Eye (tissue), 1 donor: ENCODE measurements at places on chromosomes 5 and 9.

DNA sequence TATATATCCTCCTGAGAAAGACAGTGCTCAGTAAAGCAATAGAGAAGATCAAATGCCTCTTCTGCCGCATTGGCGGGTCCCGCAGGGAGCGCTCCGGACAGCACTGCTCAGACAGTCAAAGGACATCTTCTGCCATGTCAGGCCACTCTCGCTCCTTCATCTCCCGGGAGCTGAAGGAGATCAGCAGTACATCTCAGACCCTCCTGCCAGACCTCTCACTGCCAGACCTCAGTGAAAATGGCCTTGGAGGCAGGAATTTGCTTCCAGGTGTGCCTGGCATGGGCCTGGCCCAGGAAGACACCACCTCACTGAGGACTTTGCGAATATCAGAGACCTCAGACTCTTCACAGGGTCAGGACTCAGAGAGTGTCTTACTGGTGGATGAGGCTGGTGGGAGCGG is 12.2 kb downstream of the PTGER4 start:
- no peak for DNase-seq

GRCh38 chr5:160376416-160376815 is 6.0 kb upstream of the C1QTNF2 start:
- DNase-seq: no peak

- DNase-seq: no peak
These were observed 107.8 kb downstream of the SMIM23 start for GRCh38 chr5:171893290-171893886.

DNA sequence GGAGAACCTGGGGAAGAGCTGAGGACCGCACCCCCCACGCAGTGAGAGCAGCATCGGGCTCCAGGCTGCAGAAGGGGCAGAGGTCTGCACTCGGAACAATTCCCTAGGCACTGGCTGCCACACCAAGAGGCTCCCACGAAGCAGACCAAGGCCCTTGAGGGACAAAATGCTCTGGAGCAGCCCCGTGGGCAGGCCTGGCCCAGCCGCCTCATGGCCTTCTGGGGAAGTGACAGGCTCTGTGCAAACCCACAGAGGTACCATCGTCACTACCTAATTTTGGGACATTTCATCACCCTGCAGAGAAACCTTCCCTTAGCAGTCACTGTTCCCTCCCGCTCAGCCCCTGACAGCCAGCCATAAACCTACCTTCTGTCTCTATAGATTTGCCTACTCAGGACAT is 15.9 kb downstream of the FBXW5 start:
- no peak for DNase-seq

- no peak for DNase-seq
These were observed 57.3 kb upstream of the HSPB3 start for GRCh38 chr5:54398191-54398590.

- DNase-seq: no peak
These were observed 66.0 kb upstream of the FCN1 start for GRCh38 chr9:134983506-134984371.

DNA sequence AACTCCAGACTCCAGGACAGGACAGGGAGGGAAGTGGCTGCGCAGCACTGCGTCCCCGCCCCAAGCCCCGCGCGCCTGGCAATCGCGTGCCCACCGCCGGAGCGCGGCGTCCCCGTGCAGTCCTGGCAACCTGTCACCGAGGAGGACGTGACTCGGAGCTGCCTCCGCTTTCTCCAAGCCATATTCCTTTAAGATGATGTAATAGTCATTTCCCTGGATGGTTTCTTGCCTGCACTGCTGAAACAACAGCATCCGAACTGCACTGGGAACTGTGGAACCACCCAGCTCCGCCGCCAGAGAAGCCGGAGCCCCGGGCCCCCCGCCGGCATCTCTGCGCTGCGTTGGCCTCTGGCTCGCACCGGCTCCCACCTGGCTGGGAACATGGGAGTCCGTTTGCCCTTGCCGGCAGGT is 34.5 kb downstream of the KCTD16 start:
- peak; percentile 84 for DNase-seq

GRCh38 chr9:94581728-94582127 is 11.9 kb downstream of the FBP2 start:
- no peak for DNase-seq

DNA sequence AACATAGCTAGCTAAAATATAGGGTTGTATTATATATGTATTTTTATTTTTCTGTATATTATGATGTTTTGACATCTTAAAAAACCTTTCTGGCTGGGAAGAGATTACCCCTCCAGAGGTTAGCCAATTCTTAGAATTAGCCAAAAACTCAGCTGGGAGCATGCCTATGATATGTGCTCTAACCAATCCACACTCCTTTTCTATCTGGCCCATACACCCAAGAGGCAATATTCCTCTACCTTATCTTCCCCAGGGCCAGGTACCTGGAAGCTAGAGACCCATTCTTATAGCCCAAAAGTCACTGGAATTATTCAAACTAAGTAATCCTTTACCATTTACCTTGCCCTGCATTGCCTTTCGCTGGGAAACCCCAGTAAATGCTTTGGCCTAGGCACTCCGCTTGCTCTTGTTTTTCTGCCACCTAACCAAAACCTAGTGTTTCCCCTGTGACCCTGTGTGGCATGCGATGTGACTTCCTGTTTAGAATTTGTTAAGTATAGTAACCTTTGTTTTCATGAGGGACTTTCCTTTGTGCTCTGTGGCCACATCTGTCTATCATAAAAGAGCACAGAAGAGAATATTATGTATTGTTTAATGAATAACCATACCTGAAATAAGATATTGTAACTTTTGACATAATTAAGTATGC is 37.4 kb downstream of the CSNK1G3 start:
- DNase-seq: no peak

GRCh38 chr5:79464695-79465332 is 49.1 kb downstream of the HOMER1 start:
- peak; percentile 48 for DNase-seq

DNA sequence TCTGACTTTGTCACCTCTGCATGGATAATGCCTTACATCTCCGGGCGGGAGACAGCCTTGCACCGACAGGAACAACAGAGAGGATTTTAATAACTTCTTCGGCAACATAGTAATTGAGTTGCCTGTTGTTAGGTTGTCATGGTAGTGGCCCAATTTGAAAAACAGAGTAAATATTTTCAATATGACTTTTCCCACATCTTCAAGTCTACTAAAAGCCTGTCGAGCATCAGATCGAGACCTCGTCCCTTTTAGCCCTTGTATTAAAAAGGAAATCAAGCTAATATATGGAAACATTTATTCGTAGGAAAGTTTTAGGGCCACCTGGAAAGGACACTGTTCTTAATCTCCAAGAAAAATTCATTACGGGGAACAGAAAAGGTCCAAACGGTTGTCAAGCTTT is 70.8 kb upstream of the FCN2 start:
- no peak for DNase-seq

- DNase-seq: no peak
These were observed 299.2 kb downstream of the ELAVL2 start for GRCh38 chr9:23526806-23527205.

GRCh38 chr9:88873635-88874034 is 117.6 kb upstream of the S1PR3 start:
- peak; percentile 29 for DNase-seq

GRCh38 chr9:13684656-13685055 is 405.2 kb upstream of the MPDZ start:
- DNase-seq: no peak

DNA sequence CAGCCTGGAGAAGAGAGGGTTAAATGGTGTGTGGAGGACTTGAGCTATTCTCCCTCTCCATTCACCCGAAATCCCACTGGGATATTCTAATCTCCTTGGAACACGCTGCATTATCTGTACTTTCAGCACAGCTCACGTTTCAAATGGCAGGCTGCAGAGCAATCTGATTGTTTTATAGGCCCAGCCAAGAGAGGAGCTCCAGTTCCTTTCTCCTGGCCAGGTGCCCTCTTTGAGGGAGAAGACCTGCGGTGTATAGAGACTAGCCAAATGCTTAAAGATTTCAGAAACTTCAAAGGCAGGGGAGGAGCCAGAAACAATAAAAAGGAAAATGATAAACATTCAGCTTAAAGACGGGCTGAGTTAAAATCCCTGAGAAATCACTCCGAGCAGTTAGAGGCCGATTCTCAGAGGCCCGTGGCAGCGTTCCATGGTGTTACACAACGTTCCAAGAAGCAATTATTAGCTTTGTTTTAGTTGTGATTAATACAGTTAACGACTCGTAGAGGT is 564.0 kb upstream of the KLF4 start:
- peak; percentile 84 for DNase-seq

DNA sequence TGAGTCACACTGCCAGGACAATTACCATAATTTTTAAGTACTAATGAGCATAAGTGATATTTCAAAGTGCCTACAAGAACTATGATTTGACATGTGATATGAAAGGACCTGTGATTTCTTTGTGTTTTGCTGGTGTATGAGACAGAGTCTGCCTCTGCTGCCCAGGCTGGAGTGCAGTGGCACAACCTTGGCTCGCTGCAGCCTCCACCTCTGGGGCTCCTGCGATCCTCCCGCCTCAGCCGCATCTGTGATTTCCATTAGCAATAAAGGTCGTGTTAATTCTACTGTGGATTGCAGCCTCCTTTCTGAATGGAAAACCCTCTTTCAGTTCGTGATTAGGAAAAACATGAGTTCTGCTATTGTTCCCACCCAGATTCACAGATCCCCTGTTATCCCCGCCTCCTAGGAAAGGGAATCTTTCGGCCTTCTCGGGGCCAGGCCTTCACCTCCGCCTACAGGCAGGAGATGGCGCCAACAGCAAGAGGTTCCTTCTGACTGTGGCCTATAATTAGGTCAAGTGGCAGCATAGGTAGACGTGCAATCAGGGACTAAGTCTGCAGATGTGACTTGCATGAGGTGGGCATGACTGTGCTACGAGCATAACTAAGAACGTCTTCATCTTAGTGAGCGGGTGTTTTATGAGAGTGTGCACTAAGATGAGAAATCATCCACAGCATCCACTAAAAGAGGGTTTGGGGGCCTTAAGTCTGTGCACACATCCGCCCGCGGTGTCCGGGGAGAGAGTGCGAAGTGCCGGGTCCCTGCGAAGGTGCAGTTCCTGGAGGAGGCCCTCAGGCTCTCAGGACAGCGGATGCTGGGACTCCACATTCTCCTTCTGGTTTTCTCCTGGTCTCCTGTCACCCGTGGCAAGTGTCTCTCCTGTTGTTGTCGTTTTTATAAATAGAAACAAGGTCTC is 23.1 kb downstream of the TRIM7 start:
- DNase-seq: peak; percentile 85

DNA sequence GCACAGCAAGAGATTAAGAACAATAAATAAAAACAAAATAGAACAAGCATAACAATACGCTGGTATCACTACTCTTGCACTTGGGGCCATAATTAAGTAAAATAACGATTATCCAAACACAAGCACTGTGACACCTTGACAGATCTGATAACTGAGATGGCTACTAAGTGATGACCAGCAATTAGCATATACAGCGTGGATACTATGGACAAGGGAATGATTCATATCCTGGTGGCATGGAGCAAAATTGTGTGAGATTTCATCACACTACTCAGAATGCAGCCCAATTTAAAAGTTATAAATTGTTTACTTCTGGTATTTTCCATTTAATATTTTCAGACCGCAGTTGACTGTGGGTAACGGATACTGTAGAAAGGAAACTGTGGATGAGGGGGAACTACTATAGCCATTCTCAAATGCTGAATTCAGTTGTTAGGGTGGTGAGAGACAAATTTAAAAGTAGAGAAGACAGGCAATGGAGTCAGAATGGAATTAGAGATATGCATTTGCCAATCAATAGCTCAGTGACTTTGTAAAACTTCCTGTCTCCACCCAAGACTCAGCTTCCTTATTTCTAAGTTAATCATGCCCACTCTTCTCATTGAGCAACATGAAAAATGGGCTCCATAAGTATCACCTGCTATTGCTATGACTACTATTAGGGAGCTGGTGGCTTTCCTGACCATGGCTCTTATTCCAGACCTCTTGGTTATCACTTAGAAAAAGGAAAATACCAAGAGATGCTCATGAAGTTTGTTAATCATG is 300.8 kb downstream of the TRIM32 start:
- DNase-seq: no peak

- DNase-seq: no peak
These were observed 53.3 kb upstream of the LHFPL2 start for GRCh38 chr5:78701795-78702410.

GRCh38 chr5:134140530-134141201 is 26.2 kb downstream of the TCF7 start:
- peak; percentile 84 for DNase-seq

- peak; percentile 9 for DNase-seq
These were observed 183.6 kb downstream of the PTTG1 start for GRCh38 chr5:160605266-160605665.

DNA sequence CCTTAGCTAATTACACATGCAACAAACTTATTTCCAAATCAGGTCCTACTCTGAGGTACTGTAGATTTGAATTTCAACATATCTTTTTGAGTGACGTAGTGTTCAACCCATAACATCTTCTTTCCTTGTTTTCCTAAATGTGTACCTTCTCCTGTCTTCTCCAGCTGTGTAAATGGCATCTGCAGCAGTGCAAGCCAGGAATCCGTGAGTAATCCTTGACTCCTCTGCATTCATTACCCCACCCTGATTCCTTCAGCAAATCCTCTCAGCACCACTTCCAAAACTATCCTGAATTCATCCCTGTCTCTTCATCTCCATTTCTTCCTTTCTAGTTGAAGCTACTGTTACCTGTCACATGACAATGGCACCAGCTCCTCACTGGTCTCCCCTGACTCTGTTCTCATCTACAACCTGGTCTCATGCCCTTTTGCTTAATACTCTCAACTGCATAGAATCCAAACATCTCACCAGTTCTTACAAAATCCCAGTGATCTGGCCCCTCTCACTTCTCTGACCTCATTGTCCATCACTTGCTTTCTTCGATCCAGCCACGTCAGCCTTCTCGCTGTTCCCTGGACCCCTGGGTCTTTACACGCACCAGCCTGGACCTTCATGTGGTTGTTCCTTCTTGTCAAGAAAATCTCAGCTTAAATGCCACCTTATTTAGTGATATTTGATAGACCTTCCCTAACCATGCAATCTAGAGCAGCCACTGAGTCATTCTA is 14.6 kb upstream of the TRAF1 start:
- no peak for DNase-seq

DNA sequence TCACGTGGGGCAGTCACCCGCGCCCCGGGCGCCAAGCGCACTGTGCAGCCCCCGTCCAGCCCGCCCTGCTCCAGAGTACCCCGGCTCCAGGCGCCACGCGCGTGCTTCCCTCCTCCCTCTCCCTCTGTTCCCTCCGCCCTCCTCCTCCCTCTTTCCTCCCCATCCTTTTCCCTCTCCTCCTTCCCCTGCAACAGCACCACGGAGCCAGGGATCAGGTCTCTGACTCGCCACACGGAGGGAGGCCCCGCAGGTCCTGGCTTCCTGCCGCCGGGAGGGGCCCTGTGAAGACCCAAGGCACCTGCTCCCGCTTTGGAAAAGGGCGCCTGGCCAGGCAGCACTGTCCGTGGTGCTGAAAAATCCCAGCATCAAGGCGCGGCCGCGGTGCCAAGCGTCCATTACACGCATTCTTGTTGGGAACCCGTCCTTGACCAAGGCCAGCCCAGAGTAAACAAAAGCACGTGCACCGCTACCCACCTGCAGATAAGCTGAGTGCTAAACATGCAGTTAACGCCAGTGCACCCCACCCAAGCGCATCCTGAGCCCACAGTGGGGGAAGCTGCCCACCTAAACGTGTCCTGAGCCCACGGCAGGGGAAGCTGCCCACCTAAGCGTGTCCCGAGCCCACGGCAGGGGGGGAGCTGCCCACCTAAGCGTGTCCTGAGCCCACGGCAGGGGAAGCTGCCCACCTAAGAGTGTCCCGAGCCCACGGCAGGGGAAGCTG is 21.7 kb downstream of the SLC6A18 start:
- DNase-seq: peak; percentile 89

- no peak for DNase-seq
These were observed 30.1 kb downstream of the GSN start for GRCh38 chr9:121298016-121298538.
